ENCODE measurements at places on chromosomes 3 and 15.

- no peak for DNase-seq
These were observed 129.3 kb upstream of the TPM1 start for GRCh38 chr15:62913246-62913645.

DNA sequence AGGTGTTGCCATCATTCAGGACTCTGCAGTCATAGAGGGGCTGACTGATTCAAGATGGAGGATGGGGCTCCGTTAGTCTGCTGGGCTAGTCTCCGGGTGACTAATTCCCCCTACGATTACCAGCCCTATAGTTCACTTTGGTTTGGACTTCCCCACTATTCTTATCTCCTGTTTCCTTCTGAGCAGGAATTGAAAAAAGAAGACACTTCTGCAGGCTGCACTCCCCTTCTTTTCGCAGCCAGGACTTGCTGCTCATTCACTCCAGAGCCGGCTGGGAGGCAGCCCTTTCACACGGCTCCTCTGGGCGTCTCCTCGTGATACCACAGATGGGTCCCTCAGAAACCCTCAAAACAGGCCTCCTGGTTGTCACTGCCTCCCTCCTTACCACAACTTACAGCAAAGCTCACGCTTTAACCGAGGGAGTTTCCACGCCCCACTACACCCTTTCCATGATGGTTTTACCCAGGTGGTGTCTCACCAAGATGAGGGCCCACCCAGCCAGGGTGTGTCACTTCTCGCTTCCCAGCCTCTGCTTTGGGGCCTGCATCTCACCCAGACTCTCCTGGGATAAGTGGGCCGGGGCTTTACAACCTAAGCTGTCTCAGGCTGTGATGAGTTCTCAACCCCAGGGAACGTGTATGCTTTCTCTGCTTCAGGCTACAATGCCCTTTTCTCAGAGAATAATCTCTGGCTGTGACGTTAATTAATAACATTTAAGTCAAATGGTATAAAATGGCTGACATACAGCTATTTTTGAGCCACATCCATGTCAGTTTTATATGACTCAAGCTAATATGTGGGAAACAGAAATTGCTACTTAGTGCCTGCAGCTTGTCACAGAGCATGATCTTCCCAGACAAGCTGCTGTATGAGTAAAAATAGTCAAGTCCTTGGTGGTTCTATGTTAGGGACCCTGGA lies 11.9 kb downstream of the CX3CR1 start:
- DNase-seq = peak; percentile 50

DNA sequence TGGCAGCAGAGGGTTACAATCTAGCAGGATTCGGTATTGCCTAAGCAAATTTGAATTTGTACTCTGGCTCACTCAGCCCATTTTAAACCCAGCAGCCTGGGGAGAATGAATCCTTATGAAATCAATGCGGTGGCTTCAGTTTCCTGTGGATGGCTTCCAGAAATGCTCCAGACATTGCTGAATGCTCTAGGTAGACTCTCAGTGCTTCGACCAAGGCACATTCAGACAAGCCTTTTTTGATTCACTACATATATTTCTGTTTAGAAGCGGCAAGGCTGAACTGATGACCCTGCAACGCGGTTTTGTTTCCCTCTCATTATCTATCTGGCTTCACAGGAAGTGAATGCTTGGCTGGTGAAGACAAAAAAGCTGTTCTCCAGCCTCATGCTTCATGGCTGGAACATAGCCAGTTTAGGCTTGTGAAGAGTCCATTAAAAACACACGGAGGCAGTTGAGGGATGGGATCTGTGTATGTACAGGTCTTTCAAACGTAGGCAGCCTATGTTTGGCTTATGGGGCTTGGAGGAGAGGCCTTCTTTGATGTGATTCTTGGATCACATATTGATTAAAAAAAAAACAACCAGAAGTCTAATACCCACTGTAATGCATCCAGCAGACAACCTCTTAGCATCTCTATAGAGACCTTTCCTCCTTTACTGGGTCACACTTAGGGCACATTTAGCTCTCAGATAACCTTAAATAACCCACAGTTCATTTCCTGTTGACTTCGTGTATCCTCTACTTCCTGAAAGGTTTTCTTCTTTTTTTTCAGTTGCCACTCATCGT lies 400.2 kb upstream of the TBL1XR1 start:
- no peak for DNase-seq

GRCh38 chr15:34606545-34606944 lies 23.1 kb upstream of the GOLGA8B start:
- no peak for DNase-seq

DNA sequence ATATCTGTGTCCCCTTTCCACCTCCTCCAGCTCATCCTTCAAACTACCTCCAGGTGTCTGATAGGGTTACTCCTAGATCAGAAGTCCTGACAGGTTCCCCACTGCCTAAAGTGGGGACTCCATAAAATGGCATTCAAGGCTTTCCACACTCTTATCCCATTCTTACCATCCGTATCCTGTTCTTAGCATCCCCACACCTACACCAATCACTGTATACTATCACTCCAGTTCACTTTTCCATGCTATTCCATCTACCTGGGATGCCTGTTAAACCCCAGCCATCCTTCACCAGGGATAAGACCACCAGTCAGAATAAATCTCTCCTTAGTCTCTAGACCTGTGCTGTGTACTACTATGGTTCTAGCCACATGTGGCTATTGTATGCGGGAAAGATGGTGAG lies 19.1 kb downstream of the SSR3 start:
- DNase-seq = no peak

DNA sequence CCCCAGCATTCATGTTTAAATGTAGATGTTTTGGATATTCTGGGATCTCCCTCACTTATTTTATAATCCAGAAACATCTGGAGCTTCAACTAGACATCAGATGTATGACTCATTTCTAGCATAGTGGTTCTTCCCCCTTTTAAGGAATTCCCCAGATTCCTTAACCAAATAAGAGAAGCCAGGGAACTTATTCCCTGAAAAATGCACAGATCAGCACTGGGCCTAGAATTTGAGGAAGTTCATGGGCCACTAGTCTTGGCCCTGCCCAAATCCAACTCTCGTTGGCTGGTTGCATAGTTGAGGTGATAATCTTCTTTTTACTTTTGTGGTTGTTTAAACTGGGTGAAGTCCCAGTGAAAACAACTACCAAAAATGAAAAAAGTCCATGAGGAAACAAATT lies 20.4 kb downstream of the RARRES1 start:
- no peak for DNase-seq

GRCh38 chr3:70298385-70298784 lies 14.1 kb downstream of the MDFIC2 start:
- DNase-seq = no peak

- no peak for DNase-seq
These were observed 95.3 kb downstream of the IGF2BP2 start for GRCh38 chr3:185729337-185730055.

DNA sequence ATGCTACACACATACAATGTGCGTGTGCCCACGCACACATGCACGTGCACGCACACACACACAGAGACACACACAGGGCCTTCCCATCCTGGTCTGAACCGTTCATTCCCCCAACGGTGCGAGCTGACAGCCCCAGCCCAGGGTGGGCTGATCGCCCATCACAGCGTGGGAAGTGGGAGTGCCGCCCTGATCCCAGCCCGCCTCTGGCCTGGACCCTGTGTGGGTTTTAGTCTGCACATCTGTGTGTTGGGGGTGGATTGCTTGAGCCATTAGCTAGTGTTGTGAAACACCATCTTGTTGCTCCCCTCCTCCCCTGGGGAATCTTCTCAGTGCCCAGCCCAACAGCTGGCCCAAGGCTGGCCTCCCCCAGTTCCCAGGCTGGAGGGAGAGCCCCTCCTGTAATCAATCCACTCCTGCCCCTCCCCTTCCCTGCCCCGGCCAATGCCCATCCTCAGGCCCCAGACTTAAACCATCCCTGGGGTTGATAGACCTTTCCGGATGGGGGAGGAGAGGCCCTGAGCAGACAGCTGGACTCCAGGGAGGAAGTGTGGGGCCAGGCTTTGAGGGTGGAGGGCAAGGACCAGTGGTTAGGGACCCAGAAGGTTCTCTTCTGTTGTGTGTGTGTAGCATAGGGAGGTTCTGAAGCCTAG lies 8.3 kb downstream of the SEMA3G start:
- no peak for DNase-seq

- DNase-seq = no peak
These were observed 99.0 kb upstream of the LIPC start for GRCh38 chr15:58332676-58333400.

DNA sequence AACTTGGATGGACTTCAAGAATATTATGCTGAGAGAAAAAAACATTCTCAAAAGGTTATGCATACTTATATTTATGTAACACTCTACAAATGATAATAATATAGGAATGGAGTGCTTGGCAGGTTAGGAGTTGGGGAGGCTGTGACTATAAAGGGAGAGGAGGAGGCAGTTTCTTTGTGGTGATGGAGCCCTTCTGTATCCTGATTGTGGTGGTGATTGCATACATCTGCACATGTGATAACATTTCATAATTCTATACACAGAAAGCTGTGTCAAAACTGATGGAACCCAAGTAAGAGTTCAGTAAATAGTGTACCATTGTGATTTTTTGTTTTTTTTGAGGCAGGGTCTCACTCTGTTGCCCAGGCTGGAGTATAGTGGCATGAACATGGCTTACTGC lies 31.7 kb upstream of the FAM3D start:
- no peak for DNase-seq

DNA sequence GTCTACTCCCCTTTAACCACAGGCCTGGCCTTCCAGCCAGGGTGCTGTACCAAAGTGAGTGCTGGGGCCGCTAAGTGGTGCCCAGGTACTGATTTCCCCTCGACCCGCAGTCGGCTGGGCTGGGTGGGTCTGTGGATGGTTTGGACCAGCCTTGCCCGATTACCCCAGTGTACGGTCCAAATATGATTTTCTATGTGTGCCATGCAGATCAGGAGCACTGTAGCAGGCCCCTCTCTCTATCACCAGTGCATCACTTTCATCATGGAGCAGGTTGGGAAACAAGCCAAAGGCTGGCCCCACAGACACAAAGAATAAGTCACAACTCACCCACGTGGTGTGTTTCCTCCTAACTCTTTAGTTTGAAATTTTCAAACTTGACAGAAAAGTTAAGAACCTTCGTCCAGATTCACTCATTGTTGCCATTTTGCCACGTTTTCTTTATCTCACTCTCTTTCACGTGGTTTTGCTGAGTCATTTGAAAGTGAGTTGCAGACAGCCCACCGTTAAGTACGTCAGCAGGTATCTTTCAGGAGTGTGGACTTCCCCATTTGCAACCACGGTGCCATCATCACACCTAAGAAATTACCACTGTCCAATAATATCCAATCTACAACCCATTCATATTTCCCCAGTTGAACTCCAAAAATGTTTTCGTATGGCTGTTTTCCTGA lies 37.0 kb downstream of the ZNF710 start:
- DNase-seq = no peak

GRCh38 chr3:49673121-49673714 lies 933 bp upstream of the APEH start:
- DNase-seq = no peak

DNA sequence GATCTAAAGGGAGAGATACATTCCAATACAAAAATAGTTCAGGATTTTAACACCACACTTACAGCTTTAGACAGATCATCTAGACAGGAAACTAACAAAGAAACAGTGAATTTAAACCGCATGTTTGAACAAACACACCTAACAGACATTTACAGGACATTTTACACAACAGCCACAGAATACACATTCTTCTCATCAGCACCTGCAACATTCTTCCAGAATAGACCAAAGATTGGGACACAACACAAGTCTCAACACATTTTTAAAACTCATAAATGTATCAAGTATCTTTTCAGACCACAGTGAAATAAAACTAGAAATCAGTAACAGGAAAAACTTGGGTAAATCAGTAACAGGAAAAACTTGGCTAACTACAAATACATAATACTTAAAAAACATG lies 256.3 kb downstream of the MCTP2 start:
- DNase-seq = no peak

GRCh38 chr3:1696669-1697275 lies 401.9 kb upstream of the CNTN4 start:
- no peak for DNase-seq

Data from effector CD4-positive, alpha-beta T cell (primary cell).